ENCODE measurements at places on chromosomes 16 and 17. TPM values are rescaled to one million over a fixed set of nuclear protein-coding genes. Genes with fewer than 3 reads are reported as not detected.

DNA sequence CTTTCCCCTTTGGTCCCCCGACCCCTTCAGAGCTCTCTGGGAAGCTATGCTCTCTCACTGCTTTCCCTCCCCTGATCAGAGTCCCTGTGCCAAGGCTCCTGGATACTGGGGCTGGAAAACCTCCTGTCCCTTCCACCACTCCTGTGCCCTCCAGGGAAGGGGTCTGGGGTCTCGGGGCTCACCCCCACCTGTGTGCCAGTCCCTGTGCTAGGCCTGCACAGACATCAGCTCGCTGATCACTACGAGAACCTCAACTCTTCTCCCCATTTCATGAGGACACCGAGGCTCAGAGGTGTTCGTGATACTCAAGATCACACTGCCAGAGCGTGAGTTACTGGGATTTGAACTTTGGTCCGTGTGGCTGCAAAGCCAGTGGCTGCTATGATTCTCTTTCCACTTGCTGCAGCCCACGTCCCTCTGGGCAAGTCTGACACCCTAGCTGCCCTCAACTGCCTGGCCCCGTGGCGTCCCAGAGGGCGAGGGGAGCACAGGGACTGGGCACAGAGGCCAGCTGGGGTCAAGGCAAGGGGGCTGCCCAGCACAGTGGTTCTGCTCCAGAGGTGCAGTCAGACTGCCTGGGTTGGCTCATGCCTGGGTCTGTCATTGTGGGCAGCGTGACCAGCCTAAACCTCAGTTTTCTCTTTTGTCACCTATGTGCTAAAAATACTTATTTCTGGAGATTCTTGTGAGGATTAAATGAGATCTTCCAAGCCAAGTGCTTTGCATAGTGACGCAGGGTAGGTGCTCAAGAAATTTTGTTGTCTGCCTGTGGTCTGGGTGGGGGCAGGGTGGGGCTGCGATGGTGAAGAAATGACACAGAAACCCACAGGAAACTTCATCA lies 43.8 kb upstream of the TOB1 start:
- DNase-seq: peak; percentile 76
- peak overlapping the region; percentile 84 for H3K27ac ChIP-seq
- H3K27me3 ChIP-seq: no peaks in the 10 kb centered on the region
- peaks cover 75% of the 10 kb centered on the region for H3K4me1 ChIP-seq
- H3K4me3 ChIP-seq: peak overlapping the region; percentile 30

DNA sequence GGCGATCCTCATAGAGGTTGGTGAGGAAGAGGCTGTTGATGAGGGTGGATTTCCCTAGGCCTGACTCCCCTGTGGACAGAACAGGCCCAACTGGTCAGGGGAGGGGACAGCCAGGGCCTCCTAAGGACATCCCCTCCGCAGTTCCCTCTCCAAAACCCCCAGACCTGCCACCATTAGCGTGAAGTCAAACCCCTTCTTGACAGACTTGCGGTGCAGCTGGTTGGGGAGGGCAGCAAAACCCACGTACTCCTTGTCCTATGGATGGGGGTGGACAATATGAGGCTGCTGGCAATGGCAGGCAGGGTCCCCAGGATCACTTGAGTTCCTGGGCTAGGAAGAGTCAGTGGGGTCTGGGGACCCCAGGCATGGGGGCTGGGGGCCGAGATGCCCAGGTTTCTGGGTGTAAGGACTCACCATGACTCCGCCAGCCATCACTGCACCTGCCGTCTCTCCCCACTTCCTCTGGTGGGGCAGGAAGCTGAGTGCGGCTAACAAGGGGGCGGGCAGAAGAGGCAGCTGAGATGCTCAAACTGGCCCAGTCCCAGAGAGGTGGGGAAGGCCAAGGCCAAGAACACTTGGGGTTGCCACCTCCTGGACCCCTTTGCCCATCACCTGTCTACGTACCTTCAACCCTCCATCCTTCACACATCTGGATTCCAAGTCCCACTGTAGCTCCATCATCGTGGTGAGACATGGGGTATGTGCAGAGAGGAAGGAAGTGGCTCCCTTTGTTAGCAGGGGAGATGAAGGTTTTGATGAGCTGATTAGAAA lies at the start of gene SEPTIN1:
TSS of gene SEPTIN1 (minus strand) at position 451 of the 771 bp plus-strand sequence. CDS start at position 432, 19 bp downstream.
- peaks cover 61% of the 10 kb centered on the region for H3K4me1 ChIP-seq
- H3K36me3 ChIP-seq: peaks cover 6% of the 10 kb centered on the region
- H3K27ac ChIP-seq: peak within 1 kb of the TSS; percentile 86
- H3K4me3 ChIP-seq: peak within 1 kb of the TSS; percentile 86

DNA sequence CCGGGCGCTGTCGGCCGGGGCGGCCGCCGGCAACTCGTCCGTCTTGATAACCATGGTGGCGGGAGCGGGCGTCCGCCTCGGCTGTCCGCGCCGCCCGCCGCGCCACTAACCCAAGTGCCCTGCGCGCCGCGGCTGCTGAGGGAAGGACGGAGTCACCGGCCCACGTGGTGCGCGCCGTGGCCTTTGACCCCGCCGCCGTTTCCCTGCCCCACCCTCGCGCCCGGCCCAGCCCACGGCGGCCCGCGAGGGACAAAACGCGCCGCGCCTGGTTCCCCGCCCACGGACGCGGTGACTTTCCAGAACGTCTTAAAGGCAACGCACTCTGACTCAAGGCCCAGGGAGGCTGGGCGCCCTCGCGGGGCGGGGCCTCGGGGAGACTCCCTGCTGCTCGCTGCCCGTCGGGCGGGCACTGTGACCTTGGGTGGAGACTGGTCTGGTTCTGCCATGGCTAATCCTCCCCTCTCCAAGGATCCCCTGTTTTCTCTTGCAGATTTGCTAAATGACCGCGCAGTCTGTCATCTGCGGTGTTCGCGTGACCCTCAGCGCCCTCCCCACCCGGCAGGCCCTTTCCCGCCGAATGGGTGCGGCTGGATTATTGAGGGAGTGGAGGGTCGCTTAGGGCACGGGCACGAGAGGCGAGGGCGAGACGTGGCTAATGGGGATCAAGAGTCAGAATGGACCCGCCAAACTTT lies at the start of gene CLUH:
TSS of gene CLUH (minus strand) at position 157 of the 692 bp plus-strand sequence. CDS start at position 54, 103 bp downstream.
- H3K27ac ChIP-seq: peak within 1 kb of the TSS; percentile 62
- H3K4me1 ChIP-seq: peaks cover 40% of the 10 kb centered on the region
- peak within 1 kb of the TSS; percentile 69 for H3K4me3 ChIP-seq
- no peaks in the 10 kb centered on the region for H3K27me3 ChIP-seq

DNA sequence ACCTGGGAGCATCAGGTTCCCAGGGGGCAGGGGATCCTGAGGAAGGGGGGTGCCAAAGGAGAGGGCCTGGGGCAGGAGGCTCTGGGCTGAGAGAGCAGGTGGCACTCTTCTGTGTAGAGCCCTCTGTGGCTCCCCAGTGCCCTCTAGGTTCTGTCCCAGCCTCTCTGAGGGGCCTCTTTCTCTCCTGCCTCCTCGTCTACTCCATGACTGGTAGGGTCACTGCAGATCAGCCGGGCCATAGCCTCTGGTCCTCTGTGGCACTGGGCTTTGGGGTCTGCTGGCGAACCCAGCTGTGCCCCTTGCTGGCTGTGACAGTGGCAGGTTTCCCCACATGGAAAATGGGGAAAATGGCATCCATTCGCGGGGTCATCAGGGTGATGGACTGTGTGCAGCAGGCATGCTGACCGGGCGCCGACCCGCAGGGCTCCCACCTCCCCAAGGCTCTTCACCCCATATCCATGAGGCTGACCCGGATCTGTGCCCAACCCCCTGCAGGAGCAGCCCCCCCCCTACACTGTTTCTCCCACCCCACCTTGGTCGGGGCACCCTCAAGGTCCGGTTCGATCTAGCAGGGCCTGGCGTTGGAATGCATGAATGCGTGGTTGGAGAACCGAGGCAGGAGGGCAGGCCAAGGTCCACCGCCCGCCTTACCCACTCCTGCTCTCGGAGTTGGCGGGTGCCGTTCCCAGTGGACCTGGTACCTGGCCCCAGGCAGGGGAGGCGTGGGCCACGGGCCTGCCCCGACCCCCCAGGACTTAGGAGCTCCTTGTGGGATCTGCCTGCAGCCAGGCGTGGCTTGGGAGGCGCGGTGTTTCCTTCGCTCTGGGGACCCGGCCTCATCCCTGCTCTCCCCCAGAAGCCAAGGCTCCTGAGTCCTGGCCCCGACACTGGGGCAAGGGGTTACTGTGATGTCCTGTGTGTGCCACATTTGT lies 6.5 kb downstream of the GLIS2 start:
- no peak overlapping the region for H3K27ac ChIP-seq
- DNase-seq: no peak
- no peaks in the 10 kb centered on the region for H3K36me3 ChIP-seq
- H3K4me3 ChIP-seq: no peak overlapping the region

GRCh38 chr16:69930117-69930776 lies 20.9 kb upstream of the CLEC18A start:
- no peaks in the 10 kb centered on the region for H3K27me3 ChIP-seq
- peak; percentile 32 for DNase-seq
- H3K4me3 ChIP-seq: no peak overlapping the region
- peaks cover 53% of the 10 kb centered on the region for H3K36me3 ChIP-seq
- H3K4me1 ChIP-seq: no peaks in the 10 kb centered on the region

DNA sequence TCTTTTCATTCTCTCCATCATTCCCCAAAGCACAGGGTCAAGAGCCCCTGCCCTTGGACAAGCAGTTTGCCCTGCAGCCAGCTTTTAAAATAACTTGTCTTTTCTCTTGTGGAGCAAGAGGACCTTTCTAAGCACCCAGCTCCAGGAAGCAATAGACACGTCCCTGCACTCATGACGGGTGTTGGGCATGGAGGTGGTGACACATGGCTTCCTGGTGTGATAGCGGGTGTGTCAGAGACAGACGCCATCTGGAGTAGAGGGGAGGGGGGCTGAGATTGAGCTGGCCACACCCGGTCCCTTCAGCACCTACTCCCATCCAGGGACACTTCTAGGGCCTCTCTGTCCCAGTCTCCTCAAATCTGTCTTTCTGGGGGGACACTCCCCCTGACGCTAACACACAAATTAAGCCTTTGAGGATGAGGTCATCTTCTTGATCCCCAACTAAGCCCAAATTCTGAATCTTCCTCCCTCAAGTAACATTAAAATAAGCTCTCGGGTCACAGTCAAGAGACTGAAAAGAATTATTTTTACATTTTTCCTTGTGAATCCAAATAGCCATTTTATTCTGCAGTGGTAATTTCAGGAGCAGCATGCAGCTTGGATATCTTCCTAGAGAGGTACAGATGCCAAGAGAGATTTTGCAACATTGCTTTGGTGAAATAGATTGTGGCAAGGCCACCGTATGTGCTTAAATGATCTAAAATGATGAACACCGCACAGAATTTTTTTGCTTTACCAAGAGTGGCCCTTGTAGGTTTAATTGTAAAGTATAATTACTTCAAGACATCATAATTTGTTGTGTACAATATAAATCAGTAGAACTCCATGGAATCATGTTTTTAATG lies 216.6 kb upstream of the IRX3 start:
- no peaks in the 10 kb centered on the region for H3K27me3 ChIP-seq
- no peak overlapping the region for H3K27ac ChIP-seq
- no peaks in the 10 kb centered on the region for H3K36me3 ChIP-seq
- H3K4me1 ChIP-seq: no peaks in the 10 kb centered on the region
- DNase-seq: no peak

Gene CCL17
- total RNA-seq: not detected

Gene TMEM231
- total RNA-seq: 2.6 TPM

All from CD4-positive, alpha-beta memory T cell (primary cell).